ENCODE measurements at places on chromosomes 13 and 19.

DNA sequence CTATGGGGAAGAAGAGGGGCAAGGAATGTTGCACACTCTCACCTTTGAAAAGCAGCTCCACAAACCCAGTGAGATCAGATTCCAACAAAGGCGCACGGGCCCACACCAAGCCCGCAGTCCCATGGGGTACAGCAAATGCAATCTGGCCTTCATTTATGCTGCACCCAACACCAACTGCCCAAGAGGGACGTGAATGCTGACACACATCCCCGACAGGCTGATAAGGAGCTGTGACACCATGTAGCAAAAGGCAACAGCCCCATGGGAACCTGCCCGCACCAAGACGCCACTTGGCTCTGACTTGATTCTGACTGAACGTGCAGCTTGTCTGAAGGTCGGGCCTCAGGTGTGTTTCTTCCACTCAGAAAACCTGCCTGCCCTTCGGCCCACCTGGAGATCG lies 17.3 kb downstream of the REXO1 start:
- no peak for DNase-seq

GRCh38 chr13:35603593-35604285 lies 127.2 kb upstream of the MAB21L1 start:
- DNase-seq: no peak

- DNase-seq: no peak
Measured at GRCh38 chr19:48418317-48419064, 25.0 kb downstream of the GRIN2D start.

DNA sequence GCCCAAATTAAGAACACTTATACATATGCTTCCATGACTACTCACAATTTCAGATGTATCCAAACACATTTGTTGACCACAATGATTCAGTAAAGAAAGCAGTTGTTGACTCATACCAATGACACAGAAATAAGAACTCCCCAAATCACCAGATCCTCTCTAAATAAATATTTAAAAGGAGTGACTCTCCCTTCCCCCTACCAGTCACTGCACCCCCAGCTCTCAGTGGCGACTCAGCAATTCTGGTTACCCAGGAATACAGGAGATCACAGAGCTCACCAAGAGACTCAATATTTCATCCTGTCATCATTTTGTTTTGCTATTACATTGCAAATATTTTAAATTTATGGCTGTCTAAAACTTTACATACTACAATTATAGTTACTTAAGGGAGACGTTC lies 131.5 kb downstream of the RGCC start:
- DNase-seq: no peak

- no peak for DNase-seq
Measured at GRCh38 chr13:48695776-48696175, 42.0 kb downstream of the CYSLTR2 start.

GRCh38 chr13:74301258-74301935 lies 167.2 kb upstream of the KLF12 start:
- no peak for DNase-seq

DNA sequence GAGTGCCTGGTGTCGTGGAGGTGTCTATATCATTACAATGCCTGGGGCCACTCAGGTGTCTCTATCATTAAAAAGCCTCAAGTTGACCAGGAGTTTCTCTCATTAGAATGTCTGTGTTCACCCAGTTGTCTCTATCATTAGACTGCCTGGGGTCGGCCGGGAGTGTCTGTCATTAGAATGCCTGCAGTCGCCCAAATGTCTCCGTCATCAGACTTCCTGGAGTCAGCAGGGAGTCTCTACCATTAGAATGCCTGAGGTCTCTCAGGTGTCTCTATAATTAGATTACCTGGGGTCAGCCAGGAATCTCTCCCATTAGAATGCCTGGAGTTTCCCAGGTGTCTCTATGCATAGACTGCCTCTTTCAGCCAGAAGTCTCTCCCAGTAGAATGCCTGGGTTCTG lies 1477.6 kb downstream of the UQCRFS1 start:
- no peak for DNase-seq

DNA sequence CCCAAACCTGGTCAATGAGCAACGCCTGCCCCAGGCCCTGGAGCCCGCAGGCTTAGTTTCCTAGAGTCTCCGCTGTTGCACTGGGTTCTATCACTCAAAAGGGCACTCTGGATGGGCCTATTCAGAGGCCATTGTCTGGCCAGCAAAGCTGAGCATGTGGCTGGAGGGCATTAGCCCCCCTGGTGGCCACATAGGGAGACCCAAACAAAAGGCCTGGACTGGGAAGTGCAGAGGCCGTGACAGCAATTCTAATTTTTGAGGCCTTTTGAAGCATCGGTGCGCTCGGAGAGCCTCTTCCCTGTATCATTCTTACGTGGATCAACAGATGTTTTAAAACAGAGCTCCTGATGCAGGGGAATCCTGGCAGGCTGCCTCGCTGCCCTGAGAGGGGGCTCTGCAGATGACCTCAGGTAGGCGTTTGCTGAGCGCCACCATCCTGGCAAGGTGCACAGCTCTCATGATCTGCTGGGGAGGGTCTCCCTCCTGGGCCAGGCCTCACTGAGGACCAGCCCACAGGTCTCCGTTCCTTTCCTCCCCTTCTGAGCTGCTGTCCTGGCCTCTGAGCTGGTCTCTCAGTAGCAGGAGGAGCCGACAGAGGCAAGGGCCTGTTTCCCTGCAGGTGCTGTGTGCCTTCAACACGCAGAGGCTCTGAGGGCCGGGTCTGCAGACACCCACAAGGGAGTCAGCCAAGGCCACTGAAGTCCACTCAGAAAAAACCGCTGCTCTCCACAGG lies 190.5 kb downstream of the URI1 start:
- DNase-seq: no peak

GRCh38 chr19:36963280-36963679 lies 47.1 kb downstream of the ZNF568 start:
- no peak for DNase-seq

DNA sequence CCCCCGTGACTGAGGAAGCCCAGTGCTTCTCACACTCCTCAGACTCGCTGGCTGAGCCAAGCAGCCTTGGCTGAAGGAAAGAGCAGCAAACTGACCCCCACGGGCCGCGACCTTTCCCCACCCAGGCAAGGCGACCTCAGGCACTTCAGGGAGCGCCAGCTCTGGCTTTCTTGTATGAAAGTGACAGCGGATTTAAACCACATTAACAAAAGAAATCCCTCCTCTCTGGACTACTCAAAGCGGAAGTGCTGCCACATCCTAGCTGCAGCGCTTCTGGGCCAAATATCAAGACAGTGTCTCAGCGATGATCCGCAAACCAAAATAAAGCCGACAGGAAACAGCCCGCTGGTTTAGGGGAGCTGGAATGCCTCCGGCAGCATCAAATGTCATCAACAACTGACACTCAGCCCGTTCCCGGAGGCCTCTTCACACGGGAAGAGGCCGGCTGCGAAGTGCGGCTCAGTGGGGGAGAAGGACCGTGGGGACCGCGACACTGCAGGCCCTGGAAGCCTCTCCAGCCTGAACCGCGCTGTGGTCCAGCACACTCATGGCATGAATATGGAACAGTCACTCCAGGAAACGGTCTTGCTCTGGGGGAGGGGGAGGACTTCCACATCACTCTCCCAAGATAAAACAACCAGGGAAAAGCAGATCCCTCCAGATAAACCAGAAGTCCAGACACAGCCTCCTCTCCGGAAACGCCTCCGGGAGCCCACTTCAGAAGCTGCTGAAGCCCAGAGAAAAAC lies 1.4 kb downstream of the RASA3 start:
- peak; percentile 74 for DNase-seq

DNA sequence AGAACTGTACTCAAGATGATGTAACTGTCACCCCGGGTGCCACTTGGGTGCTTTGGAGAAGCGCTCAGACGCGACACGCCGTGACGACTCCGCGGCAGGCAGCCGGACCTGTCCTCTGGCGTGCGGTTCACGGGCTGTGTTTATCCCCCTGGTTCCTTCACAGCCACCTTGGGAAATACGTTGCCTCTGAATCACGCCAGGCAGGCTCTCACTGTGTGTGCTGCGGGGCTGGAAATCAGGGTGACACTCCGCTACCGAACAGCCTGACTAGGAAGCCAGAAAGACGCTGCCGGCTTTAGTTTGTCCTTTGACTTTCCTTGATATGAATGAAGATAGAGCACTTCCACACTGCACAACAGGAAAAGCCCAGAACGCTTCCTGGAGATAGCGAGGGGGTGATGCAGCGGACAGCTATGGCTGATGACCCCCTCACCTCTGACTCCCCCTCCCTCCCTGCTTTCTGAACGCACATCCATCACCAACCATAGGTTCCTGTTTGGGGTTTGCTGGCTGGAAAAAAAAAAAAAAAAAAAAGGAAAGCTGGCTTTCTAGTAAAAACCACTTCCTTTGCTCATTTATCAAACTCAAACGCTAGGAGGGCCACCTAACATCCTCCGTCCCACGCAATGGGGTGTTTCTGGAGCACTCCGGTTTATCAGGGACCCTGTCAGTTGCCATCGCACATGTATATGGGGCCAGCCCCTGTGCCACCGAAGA lies 3.7 kb upstream of the GP6 start:
- DNase-seq: peak; percentile 31

GRCh38 chr13:80469853-80470381 lies 129.0 kb upstream of the SPRY2 start:
- no peak for DNase-seq

GRCh38 chr19:31348481-31349159 lies 616 bp downstream of the TSHZ3 start:
- DNase-seq: no peak

DNA sequence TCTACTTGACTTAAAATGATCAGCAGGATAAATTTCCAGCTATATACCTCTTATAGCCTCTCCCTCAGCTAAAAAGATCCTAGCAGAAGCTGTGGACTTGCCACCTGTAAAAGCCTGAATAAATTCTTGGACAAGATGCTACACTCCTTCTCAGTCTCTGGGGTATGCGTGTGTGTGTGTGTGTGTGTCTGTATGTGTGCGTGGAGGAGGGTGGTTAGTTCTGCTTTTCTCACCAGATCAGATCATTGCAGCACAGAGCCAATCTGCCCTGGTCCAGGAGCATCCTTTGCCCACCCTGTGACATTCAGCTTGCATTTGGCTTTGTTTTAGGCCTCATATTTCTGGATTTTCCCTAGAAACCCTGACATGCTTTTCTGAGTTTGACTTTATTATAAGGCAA lies 438.3 kb downstream of the RFC3 start:
- DNase-seq: no peak

- no peak for DNase-seq
Measured at GRCh38 chr13:42378383-42378780, 106.4 kb downstream of the AKAP11 start.

- DNase-seq: no peak
Measured at GRCh38 chr13:57326532-57326931, 159.5 kb downstream of the PRR20E start.

GRCh38 chr13:20221772-20222171 lies 10.3 kb downstream of the GJB6 start:
- DNase-seq: no peak

DNA sequence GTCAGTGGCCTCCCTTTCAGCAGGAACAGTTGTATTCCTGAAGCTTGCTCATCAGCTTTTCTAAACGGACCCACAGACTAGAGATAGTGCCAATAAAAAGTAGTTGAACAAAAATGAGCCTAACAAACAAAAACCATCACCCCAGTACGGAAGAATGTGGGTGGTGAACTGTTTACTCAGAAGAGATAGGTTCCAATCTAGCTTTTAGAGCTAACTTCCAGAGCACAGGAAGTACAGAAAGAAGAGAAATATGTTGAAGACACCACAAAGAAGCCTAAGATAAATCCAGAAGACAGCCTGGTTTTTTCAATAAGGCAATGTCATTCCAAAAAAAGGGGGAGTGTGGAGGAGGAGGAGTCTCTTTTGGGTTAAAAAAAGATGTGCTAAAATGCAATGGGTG lies 2.8 kb upstream of the LMO7 start:
- no peak for DNase-seq

DNA sequence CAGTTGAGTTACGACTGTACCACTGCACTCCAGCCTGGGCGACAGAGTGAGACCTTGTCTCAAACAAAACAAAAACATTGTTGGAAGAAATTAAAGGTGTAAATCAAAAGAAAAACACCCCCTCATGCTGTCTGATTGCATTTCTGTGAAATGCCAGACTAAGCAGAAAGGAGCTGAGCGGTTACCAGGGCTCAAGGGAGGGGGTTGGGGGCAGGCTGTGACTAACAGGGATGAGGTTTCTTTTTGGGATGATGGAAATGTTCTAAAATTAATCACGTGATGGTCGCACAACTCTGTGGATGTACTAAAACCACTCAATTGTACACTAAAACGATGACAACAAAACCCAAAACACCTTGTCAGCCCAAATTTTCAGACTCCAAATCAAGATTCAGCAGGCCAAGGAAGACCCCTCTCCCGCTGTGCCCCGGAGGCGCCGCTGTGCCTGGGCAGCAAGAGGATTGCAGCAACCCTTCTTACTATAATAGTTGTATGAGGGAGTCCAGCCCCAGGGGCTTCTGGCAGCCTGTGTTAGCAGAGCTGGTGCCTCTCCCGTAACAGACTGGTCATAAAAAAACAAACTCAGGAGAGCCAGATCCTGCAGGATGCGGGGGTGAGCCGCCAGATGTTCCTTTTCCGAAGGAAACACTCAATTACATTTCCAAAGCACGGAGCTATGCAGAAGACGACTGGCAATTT lies 20.9 kb downstream of the CAPS start:
- no peak for DNase-seq

DNA sequence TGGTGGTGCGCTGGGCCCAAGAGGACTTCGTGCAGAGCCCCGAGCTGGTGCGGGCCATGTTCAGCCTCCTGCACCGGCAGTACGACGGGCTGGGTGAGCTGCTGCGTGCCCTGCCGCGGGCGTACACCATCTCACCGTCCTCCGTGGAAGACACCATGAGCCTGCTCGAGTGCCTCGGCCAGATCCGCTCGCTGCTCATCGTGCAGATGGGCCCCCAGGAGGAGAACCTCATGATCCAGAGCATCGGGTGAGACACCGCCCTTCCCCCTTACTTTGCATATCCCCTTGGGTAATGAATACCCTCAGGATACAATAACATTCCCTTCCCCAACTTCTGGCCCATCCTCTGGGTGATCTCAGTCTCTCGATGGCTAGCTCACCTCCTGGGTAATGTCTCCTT lies 60.9 kb downstream of the RYR1 start:
- no peak for DNase-seq

GRCh38 chr19:45515081-45515624 lies 7.9 kb downstream of the VASP start:
- peak; percentile 65 for DNase-seq

DNA sequence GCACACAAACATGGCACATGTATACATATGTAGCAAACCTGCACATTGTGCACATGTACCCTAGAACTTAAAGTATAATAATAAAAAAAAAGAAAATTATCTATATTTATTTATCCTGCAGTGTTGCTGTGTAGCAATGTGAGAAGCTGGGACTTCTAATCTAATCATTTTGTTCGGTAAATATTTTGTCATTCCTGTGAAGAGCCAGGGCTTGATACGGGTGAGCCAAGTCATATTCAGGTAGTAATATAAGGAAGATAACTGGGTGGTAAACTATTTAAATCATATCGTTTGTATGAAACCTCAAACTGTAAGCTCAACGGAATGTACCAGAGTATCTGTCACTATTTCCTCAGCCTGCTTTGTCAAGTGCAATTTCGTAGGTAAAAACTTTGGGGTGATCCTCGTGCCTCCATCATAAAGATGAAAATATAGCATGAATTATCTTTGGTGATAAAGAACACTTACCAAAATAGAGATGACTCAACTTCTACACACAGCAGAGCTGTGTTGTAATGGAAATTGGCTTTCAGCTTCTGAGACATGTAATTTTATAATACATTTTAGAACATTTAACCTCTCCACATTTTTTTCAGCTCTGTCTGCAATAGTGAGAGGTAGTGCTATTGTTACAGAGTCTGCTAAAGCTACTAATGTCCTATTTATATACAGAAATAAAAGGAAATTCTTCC lies 92.9 kb downstream of the PCDH9 start:
- DNase-seq: no peak
